T follicular helper cell (primary cell): ENCODE measurements at places on chromosomes 5 and 9.

- DNase-seq: no peak
Observed at GRCh38 chr5:148825716-148826052, 727 bp upstream of the ADRB2 start.

GRCh38 chr5:80760680-80761079 is 105.9 kb upstream of the DHFR start:
- no peak for DNase-seq

DNA sequence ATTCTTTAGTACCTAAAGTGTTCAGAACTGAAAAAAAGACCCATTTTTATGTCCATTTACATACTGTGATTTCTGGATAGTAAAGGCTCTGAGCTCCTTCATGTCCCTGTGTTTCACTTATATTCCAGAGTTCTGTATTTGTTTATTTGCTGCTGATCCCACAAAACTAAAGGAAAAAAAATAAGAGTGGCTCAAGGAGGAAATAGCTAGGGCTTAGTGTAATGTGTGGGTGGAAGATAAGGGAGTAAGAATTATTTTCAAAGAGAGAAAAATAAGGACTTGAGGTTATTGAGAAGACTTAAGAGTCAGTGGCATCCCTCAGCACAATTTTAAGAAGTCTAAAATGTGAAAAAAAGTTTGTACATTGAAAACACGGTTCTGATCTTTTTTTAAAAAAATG is 46.0 kb downstream of the ENTREP1 start:
- DNase-seq: no peak

- DNase-seq: no peak
Observed at GRCh38 chr9:113506090-113506589, 42.6 kb downstream of the RGS3 start.

DNA sequence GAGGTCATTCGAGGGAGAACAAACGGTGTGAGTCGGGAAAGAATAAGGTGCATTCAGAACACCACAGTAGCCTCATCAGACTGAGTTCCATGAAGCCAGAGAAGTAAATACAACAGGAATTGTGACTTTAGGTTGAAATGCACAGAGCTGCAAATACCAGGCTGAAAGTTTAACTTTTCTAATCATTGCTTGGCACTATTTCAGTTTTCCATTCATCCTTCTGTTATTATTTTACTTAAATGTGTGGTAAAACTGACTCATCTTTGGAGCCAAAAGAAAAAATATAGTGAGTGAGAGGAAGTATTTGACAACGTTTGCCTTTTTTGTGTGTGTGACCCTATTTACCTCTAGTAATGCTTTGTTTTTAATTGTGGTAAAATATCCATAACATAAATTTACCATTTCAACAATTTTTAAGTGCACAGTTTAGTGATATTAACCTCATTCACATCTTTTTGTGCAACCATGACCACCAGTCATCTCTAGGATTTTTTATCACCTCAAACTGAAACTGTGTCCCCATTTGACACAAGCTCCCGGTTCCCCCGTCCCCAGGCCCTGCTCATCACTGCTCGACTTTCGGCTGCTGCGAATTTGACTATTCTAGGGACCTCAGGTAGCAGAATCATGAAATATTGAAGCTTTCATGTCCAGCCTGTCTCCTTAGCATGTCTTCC is 166.8 kb downstream of the HSD17B3 start:
- DNase-seq: no peak

DNA sequence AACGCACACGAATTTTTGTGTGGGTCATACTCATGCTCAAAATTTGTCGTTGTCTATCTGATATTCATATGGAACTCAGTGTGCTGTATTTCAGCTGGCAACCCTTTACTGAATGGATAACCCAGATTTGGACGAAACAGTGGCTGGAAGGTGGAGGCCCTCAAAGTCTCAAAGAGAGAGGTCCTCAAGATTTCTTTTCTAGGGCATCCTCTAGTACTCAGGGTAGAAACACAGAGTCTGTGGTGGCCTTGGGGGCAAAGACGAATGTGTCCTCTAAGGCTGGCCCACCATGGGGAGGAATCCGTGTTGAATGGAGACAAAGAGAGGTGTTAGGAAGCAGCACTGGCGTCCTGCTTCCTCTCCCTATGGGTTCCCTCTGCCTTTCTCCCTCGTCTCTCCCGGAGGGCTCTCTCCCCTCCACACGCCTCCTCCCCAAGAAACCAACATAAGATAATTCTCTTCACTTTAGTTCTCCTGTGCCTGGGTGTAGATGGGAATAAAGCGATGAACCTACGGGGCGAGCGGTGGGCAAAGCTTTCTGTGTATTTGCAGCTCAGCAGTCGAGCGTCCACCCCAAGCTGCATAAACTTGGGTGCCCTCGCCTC is 333.7 kb downstream of the CWC27 start:
- DNase-seq: no peak

- no peak for DNase-seq
Observed at GRCh38 chr9:130283539-130284248, 18.1 kb downstream of the HMCN2 start.
